ENCODE measurements at places on chromosomes 16 and 17.

DNA sequence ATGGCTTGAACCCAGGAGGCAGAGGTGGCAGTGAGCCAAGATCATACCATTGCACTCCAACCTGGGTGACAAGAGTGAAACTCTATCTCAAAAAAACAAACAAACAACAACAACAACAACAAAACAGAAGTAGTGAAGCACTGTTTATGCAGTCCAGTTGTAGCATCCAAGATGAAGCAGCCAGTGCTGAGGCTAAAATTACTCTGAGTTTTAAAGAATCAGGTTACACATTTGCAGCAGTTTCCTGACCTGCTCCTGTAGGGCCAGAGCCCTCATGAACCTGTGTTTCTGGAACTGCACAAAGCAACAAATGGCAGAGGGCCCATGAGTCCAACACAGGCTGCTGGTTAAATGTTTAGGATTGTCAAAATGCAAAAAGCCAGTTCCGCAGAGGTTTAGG is 499.5 kb upstream of the PSMD7 start:
- no peak for DNase-seq

DNA sequence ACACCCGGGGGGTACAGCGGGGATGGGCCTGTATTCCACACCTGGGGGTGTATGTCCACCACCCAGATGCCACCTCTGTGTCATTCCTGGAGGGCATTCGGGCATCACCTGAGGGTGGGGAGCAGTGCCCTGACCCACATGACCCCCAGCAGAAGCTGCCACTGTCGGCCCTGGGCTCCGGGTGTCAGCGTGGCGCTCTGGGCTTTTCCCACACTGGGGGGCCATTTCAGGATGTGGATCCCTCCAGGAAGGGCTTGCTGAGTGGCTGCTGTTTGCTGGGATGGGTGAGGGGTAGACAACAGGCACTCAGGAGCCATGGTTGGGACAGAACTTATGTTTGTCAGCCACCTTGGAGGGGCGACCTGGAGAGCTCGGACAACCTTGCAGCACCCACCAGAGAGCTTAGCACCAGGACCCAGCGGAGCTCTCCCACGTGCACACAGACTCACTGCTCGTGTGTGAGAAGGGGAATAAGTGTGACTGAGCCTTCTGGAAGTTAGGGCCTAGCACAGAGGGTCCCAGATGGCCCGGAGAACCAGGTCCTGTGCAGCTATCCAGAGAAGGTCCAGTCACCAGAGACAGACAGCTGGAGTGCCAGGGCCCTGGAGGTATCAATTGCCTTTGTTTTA is 102.7 kb downstream of the METRNL start:
- no peak for DNase-seq

- DNase-seq: no peak
These were observed 15.9 kb upstream of the CDC42EP4 start for GRCh38 chr17:73327676-73328075.

GRCh38 chr17:82050761-82051641 is 610 bp downstream of the RFNG start:
- DNase-seq: no peak

GRCh38 chr17:48484850-48485249 is 46.0 kb downstream of the HOXB1 start:
- no peak for DNase-seq

- no peak for DNase-seq
These were observed 16.3 kb downstream of the HS3ST4 start for GRCh38 chr16:25707982-25708583.

- DNase-seq: no peak
These were observed 3.3 kb downstream of the TLCD3B start for GRCh38 chr16:30027588-30028437.

Measured in hindlimb muscle (tissue), 1 donor.